Hypothalamus (tissue), 51 donors: ENCODE measurements at places on chromosomes 6 and 20.

DNA sequence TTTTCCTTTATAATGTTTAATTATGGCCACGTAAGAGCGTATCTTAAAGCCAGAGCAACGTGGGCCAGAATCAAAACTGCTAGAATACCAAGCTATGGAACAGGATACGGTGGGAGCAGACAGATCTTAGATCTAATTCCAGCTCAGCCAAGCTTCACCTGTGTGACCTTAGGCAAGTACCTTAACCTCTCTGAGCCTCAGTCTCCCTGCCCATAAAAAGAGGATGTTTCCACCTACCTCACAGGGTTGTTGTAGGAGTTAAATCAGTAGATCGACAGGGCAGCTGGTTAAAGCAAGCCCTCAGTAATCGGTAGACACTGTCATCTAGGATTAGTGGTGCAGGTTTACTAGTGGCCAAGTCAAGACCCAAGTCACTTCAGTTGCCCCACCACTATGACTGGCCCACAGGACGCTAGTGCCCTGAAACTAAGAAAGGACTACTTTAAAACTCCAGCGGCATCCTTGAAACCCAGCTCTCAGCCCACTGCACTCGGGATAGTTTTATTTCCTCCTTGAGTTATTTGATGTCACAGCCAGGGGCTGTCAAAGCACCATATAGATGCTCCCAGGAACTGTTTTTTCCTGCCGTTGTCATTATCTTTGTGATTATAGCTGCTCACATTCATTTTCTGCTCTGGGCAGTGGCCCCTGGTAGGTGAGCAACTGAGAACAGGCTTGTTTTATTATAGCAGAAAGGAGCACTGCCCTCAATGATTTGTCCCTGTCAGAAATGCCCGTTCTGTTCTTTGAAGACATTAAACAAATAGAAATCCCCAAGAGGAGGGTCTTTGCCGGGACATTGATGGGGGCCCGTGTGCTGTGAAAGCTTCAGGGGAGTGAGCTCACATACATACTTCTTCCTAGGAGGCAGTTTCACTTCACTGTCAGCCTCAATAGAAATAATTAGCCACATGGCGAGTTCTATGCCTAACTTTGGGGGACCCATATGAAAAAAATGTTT lies 63.1 kb downstream of the ISM1 start:
- DNase-seq, result no peak

DNA sequence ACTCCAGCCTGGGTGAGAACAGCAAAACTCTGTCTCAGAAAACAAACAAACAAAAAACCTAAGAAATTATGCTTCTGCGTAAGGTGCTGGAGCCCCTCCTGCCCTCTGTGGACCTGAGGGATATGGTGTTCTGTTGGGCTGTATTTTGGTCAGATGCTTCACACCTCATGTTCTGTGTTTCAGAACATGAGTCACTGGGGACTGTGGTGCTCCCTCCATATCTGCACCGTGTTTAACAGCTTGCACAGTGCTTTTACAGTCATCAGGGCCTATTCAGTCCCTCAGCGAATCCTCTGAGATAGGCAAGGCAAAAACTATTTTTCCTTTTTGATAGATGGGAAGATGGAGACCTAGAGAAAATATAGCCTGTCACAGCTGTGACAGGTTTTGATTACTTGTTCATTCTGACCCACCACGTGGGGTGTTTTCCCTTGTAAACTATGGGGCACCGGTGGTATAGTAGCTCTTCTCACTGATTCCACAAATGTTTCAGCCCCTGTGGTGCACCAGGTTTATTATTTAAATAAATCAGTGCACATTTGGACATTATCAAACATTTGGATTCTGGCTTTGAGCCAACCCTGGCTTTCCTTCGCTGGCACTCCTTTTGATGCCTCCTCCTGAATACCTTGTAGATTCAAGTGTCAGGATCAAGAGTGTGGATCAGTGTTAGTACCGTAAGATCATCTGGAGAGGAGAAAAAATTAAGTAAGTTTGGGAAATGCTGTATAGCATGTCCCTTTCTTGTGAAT lies 9.6 kb downstream of the TTPAL start:
- no peak for DNase-seq

DNA sequence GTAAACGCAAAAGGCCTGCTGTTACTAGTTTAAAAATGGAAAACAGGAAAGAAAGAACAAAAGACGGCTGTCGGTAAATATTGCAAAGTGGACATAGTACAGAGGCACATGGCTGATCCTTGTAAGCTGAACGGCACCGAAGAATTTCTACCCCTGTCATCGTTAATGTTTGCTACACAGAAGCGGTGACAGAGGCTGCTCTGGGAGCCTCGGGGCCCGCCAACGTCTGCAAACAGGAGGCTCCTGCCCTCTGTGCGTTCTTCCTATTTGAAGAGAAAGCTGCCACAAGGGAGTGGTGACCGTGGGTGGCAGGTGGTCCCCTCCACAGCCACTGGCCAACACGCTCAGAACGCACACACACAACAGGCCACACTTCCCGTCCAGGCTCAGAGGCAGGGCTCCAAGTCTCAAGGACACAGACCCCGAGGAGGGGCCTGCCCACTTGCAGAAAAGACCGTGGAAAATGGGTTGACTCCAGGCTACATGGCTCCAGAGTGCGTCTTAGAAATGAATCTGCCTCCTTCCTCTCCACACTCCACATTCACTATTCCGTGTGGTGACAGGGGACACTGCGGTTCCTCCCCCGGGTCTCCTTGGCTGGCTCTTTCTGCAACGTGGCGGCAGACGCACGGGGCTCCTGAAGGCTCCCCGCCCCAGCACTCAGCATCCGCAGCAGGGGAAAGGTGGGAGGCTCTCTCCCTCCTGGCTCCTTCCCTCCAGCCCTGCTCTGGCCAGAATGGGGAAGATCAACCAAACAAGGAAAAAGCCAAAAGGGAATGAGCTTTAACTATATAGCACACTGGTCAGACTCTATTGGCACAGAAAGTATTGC lies 64.5 kb downstream of the GMPR start:
- no peak for DNase-seq

DNA sequence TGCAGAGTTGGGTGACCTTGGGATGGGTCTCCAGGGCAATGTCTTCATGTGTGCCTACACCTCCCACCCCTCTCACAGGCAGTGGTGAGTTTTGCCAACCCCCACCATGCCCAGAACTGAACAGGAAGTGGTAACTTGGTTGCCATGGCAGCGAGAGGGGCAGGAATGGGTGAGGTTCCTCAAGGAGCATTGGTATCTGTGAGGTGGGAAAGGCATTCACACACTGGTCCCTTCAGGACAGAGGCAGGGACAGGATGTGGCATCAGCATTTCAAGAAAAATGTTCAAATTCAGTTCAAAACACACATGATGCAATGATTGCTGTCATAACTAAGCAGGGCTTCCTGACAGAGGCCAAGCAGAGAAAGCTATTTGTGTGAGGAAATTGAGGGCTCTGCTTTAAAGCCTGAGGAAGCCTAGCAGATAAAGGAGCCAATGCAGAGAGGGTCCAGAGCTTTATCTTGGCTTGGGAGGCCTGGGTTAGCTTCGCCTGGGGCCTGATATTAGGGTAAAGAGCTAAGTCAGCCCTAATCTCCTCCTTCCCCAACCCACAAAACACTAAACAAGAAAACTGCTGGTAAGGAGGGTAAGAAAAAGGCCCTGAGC lies 551 bp downstream of the TREML2 start:
- no peak for DNase-seq

DNA sequence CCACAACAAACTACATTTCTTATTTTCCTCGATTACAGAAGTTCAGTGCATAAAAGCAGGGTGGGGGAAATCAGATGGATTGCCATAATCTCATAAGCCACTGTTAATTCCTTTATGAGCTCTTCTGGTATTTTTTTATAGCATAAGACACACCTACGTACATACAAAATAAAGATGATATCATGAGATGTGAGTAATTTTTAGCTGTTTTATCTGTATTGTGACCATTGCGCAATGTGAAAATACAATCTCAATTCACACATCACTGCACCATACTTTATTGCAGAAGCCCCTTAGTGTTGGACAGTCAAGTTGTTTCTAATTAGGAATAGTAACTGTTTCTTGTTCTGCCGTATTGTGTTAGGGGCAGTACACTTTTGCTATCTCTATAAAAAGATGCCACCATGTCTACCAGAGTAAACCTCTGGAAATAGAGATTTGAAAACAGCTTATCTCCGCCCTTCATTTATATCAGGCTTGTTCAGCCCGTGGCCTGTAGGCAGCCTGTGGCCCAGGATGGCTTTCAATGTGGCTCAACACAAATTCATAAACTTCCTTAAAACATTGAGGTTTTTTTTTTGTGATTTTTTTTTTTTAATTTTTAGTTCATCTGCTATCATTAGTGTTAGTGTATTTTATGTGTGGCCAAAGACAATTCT lies 90.4 kb downstream of the FARS2 start:
- no peak for DNase-seq

DNA sequence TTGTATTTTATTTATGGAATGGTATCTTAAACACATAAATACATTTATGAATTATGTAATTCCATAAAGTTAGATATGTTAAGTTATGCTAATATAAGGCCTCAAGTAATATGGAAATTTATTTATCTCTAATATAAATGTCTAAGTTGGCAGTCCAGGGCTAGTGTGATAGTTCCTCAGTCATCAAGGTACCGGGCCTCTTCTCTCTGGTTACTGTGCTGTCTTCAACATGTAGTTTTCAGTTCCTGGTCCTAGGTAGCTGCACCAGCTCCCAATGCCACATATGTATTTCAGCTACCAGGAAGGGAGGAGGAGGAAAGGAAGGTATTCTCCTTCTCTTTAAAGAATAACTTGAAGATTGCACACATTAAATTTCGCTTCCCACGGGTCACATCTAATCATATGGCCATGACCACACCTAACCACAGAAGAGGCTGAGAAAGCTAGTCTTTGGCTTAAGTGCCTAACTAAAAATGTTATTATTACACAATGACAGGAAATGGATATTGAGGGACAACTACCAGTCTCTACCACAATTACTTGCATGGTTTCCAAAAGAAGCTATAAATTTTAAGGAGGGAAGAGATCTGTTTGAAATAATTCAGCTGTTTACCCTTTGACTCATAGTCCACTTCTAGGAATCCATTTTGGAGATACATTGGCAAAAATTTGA lies 68.6 kb downstream of the BCKDHB start:
- DNase-seq, result no peak

DNA sequence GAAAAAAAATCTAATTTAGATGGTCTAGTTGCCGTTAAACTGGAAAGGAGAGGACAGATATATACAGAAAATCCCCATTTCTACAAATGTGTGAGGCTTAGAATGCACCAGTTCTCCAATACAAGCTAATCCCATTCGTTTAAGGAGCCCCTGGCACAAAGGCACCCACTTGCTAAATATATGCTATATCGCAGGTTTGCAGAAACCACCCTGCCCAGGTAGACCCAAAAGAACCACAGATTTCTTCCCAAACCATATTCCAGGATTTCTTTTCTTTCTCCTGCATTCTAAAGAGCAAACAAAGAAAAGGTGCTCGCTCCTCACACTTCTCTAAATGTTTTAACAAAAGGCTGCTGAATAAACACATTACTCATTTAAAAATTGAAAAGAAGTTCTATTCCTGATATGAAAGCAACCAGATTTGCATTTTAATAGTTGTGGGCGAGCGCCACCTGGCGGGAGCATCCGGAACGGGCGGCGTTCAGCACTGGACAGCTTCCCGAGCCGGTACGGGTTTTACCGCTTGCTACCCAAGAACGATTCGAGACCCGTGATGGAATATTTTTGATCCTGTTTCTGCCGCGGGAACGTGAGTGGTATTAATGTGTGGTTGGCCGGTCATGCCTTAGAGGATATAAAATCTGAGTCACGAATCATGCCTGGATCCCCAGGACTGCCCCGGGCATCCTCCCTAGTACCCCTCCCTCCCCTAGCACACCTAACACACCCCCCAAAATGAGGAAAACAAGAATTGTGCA lies 2.1 kb downstream of the PTPRT start:
- peak; percentile 14 for DNase-seq

DNA sequence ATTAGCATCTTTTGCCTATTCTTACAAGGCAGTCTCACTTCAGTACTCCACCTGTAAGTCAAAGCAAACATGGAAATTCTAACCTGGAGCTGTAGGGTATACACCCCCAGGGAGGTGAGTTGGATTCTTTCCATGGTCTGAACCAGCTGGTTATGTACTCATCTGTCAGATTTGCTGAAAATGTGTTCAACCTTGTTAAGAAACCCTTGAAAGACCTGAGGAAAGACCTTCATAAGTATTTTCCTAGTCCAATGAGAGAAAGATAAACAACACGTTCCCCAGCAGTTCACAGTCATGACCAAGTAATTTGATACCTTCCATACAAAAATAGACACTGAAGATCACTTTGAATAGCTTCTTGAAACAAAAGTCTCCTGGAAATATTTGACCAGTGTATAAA lies 42.5 kb downstream of the ID4 start:
- no peak for DNase-seq

DNA sequence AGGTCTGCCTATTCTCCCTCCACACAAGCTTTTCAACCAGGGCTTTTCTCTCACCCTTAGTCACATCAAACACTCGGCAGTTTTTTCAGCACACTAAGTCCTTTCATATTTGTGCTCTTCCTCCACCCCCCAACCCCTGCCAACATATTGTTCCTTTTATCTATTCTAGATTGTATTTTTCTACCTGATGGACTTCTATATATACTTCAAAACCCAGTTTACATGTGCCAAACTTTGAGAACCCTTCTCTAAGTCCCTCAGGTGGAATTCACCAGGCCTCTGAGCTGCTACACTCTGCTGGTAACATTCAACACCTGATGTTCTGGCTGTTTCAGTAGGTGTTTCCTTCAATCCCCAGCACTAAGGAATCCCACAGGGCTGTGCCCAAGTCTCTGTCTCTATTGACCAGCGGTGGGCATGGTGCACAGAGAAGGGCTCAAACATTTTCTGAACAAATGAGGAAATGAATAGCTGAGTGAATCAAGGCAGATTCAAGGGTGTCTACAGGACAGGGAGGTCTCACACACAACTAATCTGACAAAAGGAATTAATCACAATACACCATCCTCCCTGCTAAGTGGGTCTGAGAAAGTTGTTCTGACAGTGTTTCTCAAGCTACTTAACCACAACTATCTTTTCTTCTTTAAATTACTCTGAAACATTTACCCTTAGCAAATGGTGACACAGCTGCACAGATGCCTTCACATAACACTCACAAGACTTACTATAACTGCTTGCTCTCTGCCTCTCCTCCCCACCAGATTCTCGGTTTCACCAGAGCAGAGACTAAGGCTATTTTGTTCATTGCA lies 166.5 kb downstream of the TSHZ2 start:
- no peak for DNase-seq

DNA sequence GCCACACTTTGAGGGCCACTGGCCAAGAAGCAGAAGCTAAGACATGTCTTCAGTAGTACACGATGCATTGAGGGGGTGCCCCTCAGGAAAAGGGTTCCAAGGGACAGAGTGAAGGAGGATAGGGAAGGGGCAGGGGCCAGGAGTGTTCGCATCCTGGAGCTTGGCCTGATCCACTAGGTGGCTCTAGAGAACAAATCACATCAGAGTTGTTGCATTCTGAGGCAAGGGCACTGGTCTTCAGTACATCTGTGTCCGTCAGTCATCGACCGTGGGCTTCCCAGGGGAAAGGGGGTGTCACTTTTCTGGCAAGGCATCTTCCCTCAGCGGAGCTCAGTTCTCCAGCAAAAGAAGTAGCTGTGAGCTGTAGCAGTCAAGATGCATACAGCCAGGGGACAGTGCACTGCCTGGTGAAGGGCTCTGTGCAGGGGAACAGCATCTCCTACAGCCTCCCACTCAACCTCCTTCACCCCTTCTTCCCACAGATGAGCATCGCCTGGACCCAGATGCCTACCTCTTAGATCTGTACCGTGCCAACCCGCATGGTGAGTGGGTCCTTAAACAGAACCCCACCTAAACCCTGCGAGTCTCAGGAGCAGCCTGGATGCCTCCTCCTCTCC lies 47.8 kb downstream of the ARHGAP40 start:
- no peak for DNase-seq
